Mucosa of gallbladder (tissue), 1 donor: ENCODE measurements at places on chromosomes 12 and 14. TPM values are rescaled to one million over a fixed set of nuclear protein-coding genes. Genes with fewer than 3 reads are reported as not detected.

The ACSS3 gene
- total RNA-seq: 24.4 TPM

The AICDA gene
- 2.2 TPM for total RNA-seq

The PLA2G1B gene
- total RNA-seq: 4.7 TPM

GRCh38 chr12:904010-904414, 45.5 kb downstream of the RAD52 start:
- no peak for DNase-seq

The CACNB3 gene
- 43.1 TPM for total RNA-seq

DNA sequence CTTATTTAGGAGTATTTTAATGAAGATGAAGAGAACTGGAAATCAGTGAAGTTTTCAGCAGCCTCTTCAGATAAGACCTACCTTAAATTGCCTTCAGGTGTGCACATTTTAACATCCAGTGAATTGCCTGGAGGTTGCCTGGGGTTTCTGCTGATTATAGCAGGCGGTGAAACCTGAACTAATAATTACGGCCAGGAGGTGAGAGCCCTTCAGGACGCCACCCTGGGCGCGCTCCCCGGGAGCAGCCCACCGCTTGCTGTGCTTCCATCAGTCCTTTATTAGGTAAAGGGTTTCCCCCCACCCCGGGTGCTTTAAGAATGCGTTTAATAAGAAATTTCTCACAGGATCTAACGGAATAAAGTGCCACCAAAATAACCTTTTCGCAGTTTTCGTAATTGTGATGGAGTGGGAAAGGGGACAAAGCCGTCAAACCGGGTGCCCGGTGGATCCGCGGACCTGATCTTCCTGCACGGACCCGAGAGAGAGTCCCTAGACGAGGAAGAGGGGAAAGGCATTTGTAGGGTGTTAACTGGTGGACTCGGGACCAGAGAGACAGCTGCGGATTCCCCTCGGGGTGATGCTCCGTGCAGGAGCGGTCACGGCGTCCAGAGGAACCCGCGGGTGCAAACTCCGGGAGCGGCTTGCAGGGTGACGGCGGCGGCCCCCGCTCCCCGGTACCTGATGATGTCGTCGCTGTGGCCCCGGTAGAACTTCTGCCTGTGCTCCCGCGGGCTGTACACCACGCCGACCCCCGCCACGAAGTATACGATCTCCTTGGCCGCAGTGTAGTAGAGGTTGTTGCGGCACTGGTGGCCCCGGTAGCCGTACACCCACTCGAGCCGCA, 902 bp downstream of the EML5 start:
- no peak for DNase-seq

DNA sequence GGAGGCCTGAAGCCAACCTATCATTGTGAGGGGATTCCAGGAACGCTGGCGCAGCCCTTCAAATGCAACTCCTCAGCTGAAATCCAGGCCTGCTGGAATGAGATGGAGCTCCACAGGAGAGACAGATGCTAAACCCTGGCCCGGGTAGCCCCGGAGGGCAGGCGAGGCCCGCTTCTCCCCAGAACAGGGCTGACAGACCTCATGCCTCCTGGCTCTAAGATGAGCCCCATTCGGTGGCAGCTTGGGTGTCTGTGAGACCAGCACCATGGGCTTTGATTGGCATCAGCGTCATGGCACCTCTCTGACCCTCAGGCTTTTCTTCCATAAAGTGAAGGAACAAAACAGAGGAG, 382.2 kb downstream of the BCL11B start:
- DNase-seq: no peak

The CPM gene
- total RNA-seq: 61.5 TPM

DNA sequence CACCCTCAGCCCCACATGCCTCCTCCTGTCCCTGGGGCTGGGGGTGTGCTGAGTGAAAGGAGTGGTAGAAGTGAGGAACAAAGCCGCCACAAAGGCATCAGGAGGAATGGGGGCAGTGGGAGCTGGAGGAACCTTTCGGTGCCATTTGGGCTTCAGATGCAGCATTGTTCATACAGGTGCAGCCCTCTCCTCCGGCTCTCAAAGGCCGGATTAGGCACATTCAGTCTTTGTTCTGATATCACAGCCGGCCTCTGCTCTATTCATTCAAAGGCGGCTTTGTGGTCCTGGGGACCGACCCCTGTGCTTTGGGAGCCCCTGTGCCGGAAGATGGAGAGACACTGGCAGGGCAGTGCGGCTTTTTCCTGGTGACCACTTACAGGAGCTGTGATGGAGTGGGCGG, 53.2 kb downstream of the SMOC1 start:
- DNase-seq: no peak

DNA sequence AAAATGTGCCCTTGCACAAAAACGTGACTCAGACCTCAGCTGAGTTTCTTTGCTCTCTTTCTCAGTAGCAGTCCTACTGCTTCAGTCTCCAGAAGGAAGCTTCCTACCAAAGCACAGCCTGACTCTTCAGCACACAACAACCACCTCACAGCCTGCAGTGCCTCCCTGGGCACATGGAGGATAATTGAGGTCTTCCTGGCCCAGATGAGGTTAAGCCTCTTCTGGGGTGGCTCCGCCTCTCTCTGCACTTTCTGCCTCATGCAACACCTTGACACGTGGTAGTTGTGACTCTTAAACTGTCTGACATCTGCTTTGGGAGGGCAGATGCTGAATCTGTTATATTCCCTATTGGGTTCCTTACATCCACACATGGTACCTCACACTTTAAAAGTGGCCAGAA, 33.8 kb downstream of the GIT2 start:
- no peak for DNase-seq

The WNT1 gene
- 0.29 TPM for total RNA-seq

The TMPRSS12 gene
- total RNA-seq: not detected

GRCh38 chr12:123005081-123005626, 24.7 kb downstream of the ARL6IP4 start:
- DNase-seq: no peak

DNA sequence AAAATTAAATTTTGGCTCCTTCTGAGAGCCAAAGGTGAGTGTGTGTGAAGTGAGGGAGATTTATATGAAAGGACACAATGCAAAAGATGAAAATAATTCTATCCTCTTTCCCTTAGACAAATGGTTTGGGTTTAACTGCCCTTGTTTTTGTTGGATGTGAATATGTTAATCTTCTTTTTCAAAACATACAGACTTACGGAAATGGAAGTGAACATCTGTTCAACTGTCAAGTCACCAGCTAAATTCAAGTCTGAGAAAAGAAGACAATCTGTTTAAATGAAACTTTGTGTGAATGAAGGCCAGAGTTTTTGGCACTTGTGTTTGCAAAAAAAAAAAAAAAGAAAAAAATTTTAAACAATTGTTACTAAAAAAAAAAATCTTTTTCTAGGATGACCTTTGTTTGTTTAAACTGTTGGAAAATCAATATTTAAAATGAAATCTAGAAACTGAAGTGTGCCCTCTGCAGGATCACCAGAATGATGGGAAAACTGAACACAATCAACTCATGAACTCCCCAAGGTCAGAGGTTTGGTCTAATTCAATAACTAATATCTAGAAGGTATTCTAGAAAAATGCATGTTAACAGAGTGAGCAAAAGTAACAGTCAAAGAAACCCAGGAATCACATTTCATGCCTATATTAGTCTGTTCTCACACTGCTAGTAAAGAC, 448.8 kb downstream of the FLRT2 start:
- no peak for DNase-seq
